ENCODE measurements at places on chromosomes 2 and 18.
A peak's percentile ranks its signal among the peaks of the same experiment; 100 is the strongest.

DNA sequence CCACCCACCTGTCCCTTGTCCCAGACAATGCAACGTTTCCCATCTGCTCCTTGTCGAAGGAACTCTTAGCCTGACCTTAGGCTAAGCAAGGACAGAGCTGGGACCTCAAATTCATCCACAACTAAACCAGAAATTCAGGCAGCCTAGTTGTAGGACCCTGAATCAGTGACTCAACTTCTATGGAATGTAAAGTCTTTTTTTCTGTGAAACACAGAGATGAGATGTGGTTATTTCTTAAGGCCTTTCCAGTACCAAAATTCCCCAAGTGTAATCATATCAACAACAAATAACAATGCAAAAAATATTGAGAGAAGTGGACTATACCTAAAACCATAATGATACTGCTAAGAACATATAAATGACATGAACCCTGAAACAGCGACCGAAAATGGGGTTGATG is 46.7 kb downstream of the EN1 start:
- no peak for DNase-seq

DNA sequence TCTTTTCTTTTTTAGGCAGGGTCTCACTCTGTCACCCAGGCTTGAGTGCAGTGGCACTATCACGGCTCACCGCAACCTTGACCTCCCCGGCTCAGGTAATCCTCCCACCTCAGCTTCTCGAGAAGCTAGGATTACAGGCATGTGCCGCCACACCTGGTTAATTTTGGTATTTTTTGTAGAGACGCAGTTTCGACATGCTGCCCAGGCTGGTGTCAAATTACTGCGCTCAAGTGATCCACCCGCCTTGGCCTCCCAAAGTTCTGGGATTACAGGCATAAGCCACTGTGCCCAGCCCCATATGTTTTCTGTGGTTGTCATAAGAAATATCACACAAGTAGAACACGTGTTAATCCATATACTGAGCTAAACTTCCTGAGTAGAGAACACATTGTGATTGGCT is 14.6 kb downstream of the ENOSF1 start:
- DNase-seq: no peak

DNA sequence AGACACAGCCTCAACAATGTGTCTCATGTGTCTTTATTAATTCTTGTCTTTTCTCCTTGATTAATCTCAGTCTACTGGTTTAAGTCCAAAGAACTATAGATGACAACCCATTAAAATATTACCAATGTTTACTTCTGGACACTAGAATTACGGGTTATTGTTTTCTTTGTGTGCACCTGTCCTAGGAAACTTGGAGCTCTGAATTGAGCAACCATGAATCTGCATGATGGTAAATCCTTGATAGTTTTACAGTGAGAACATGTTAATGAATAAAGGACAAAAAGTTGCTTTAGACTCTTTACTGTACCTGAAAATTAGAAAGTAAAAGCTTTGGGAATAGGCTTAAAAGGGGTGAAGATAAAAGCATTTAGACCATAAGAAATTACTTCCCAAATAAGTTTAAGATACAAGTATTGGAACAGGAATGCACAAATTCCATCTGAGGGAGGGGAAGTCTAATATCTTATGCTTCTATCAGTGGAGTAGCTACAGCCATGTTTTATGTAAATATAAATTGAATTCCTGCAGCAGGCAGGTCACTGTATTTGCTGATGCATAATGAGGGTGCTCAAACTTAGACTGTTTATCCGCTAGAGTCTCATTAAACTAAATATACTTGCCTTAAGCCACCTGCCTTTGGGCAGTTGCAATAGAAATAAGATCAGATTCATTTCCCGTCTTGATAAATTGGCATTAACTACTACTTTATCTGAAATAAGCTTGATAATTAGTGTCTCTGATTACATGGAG is 603.7 kb upstream of the GCFC2 start:
- DNase-seq: no peak

GRCh38 chr18:24831871-24832665 is 371.6 kb downstream of the HRH4 start:
- DNase-seq: no peak

DNA sequence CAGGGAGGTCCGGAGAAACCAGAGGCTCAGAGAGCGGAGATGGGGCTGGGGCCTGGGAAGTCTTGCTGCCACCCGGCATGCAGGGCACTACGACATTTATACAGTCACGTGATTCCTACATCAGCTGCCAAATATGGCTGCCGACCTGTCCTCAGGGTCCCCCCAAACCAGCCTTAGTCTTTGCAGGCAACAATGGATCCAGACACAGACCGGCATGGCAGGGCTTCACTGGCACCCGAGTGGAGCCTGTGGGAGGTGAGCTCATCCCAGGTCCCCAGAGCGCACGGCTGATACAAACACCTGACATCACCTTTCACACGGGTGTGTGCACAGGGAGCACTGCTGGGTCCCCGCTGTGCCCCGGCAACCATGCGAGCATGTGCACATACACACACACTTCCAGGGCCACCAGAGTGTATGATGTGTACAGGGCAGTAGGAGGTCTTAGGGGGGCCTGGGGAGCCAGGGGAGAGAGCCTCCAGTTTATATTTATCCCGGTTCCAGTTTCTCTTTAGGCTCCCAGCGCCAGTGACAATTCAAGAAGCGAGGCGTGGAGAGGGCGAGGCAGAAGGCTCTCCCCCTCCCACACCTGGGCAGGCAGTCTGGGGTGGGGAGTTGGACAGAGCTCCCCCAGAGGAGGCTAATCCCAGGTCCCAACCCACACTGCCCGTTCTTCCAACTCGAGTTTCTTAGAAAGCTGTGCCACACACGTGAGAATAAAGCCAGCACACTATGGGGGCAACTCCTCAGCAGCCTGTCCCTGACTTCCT is 2.7 kb downstream of the SEMA4C start:
- no peak for DNase-seq

DNA sequence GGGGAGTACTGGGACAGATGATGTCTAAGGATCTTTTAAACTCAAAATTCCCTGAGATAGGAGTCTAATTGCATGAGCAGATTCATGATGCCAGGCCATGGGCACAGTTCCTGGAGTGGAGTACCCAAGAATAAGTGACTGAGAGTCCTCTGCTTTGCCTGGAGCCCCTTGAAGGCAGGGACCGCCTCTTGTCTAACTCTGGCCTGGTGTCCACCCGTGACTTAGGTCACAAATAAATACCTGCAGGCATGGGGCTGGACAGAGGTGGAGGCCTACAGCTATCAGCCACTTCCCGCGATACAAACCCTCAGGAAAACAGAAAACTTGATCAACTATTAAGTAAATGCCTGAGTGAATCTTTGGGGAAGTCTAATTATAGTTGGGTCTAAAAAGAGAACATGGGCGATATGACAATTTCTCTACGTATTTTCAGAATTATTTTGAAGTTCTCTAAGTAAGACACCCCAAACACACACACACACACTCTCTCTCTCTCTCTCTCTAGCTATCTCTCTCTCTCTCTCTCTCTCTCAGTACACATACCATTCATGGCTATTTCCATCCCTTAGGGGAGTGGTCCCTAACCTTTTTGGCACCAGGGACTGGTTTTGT is 1.8 kb upstream of the WIPF1 start:
- no peak for DNase-seq

- DNase-seq: no peak
Observed at GRCh38 chr2:103784261-103784660, 1022.4 kb downstream of the TMEM182 start.

GRCh38 chr2:67243919-67244318 is 153.2 kb upstream of the ETAA1 start:
- DNase-seq: no peak

- no peak for DNase-seq
Observed at GRCh38 chr2:154370873-154371272, 327.6 kb upstream of the KCNJ3 start.

DNA sequence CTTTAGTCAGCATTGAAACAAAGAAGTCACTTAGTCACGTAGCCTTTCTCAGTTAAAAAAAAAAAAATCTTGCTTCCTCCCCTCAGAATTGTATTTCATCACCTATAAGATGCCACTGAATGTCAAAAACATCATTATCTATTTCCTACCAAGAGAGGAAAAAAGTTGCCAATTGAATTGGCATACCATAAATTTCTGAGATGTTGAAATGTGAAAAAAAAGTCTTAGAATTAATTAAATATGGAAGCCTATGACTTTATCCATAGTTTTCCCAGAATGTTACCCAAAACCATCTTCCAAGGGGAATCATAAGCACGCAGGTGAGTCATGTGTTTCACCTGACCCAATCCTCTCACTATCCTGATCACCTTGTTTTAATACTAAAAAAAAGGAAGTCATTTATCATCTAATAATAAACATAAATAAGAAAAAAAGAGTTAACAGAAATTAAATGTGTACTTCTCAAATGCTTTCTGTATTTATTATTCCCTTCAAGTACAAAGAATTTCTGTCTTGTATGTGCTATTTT is 205.7 kb downstream of the TCF4 start:
- DNase-seq: no peak

- no peak for DNase-seq
Observed at GRCh38 chr18:7618891-7619442, 51.9 kb downstream of the PTPRM start.

GRCh38 chr2:127857265-127857808 is 618 bp downstream of the POLR2D start:
- peak; percentile 14 for DNase-seq

DNA sequence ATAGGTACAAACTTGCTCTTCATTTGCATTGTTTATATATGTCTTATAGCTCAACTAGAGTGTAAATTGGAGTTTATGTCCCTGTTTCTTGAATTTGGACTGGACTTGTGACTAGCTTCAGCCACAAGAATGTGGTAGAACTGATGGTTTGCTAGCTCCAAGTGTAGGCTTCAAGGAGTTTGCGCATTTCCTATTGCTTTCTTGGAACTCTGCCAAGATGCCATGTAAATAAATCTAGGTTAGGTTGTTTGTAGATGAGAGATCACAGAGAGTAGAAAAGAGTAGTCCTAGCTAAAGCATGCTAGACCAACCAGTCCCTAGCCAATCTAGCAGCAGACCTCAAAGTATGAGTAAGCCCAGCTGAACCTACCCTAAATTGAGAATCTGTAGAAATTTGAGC is 183.0 kb upstream of the CYP26B1 start:
- no peak for DNase-seq

DNA sequence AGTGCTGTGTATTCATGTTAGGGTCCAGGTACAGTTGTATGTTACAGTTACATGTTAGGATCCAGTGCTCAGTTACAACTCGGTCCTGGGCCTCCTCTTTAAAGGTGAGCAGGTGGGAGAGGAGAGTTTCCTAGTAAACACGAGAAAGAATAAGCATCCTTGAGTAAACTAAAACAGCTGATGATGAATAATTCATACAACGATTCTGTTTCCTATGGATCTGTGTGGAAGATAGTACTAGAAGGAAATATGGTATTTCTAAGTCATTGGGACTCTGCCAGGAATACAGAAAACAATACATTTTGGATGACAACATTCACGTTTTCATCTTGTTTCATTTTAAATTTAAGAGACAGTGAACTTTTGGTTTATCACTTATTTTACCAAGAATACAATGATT is 29.5 kb downstream of the SNTG2 start:
- DNase-seq: no peak

GRCh38 chr18:57837917-57838548 is 34.9 kb upstream of the ATP8B1 start:
- peak; percentile 73 for DNase-seq

DNA sequence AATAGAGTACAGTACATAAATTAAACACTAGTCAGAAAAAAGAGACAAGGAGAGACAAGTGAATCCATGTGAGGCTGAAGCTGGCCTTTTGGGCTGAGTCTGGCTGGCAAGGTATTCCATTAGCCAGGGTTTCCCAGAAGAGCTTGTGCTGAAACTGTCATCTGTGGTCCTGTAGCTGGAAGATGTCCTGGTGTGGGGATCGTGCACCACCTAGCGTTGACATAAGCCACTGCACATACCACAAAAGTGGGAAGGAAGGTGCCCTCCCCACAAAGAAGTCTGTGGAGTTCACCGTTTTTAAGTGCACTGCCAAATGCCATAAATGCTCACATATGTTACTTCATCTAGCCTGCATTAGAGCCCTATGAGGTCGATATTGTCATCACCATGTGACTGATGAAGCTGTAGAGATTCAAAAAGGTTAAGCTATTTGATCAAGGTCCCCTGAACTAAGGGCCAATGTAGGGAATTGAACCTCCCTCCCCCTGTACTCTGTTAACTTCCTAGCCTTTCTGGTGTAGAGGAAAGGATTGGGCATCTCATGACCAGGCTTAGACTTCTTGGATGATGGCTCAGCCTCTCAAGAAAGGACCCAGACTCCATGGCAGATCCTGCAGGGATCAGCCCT is 31.9 kb upstream of the GALNT14 start:
- peak; percentile 67 for DNase-seq

DNA sequence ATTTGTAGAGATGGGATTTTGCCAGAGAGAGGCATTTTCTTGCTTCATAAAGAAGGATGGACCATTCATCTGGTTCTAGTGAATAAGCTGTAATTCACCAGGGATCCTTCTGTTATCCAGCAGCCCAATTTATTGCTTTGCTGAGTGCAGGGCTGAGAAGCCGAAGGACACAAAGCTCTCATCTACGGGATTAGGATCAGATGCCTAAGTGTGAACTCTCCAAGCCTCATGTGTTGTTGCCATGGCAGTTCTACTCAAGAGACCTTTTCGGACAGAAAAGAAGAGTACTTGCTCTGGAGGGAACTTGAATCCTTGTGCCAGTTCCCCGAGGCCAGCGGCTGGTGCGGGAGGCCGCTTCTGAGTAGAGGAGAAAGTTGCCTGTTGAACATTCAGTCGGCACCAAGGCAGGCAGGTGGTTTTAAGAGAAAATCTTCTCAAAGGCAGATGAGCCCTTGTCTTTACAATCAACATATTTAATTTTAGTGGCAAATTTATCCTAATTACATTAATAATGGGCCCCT is 38.4 kb upstream of the MBP start:
- DNase-seq: no peak
